Testis (tissue), 5 donors: ENCODE measurements at places on chromosomes 11 and 22. TPM values are rescaled to one million over a fixed set of nuclear protein-coding genes. Genes with fewer than 3 reads are reported as not detected.

GRCh38 chr11:5524756-5525155 is 8.3 kb upstream of the UBQLNL start:
- H3K36me3 ChIP-seq: no peaks in the 10 kb centered on the region
- no peaks in the 10 kb centered on the region for H3K27me3 ChIP-seq
- H3K4me1 ChIP-seq: no peaks in the 10 kb centered on the region
- H3K27ac ChIP-seq: no peak overlapping the region
- no peak for DNase-seq

Gene LRRC56
- total RNA-seq: 22.2 TPM

Gene TCN1
- total RNA-seq: 1.6 TPM

GRCh38 chr11:90639461-90639993 is 416.7 kb upstream of the CHORDC1 start:
- no peak for DNase-seq
- no peak overlapping the region for H3K4me3 ChIP-seq
- no peaks in the 10 kb centered on the region for H3K27me3 ChIP-seq
- no peaks in the 10 kb centered on the region for H3K36me3 ChIP-seq
- H3K27ac ChIP-seq: no peak overlapping the region

DNA sequence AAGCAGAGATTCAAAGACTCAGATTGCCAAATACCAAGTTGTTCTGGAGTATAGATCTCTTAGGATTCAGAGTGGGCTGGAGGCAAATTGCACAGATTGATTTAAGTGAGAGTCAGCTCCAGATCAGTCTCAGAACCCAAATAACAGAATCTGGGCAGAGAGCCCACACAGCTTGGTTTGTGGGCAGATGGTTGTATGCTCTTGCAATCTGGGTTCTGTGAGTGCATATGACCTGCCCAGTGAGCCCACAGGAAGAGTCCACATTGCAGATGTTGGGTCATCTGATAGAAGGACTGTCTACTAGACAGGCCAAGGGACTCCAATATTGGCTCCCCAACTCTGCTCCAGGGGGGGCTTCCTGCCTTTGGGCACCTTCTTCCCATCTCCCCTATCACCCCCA is 65.9 kb downstream of the ADAMTS15 start:
- no peaks in the 10 kb centered on the region for H3K36me3 ChIP-seq
- H3K27ac ChIP-seq: no peak overlapping the region
- H3K27me3 ChIP-seq: no peaks in the 10 kb centered on the region

DNA sequence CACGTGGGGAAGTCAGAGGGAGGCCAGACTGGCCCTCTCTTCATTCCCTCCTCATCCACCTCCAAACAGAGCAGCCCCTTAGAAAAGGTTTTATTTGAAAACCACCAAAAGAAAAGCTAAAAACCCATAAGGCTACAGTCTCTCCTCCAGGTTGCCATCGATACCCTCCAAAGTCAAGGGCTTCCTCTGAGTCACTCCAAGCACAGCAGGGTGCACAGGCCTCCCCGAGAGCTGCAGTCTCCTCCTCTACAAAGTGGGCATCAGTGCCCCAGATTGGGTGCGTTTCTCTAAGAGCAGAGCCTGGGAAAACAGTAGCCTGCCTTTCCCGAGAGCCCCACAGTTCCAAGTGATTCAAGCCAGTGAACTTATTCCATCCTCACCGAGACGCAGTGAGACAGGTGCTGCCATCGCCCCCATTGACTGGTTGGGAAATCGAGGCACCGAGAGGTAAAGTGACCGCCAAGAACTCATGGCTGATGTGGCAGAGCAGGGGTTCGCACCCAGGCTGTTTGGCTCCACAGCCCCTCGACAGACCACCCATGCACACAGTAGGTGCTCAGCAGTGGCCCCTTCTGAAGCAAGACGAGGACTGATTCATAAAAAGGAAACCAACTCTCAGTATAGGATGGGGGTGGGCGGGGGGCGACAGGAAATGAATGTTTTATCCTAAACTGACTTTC is 91.7 kb upstream of the SHISAL1 start:
- no peaks in the 10 kb centered on the region for H3K36me3 ChIP-seq
- H3K4me1 ChIP-seq: peaks cover 10% of the 10 kb centered on the region
- H3K27me3 ChIP-seq: no peaks in the 10 kb centered on the region
- H3K4me3 ChIP-seq: no peak overlapping the region
- DNase-seq: no peak

GRCh38 chr11:15569305-15570025 is 454.7 kb downstream of the INSC start:
- no peak overlapping the region for H3K27ac ChIP-seq
- no peak overlapping the region for H3K4me3 ChIP-seq
- H3K4me1 ChIP-seq: no peaks in the 10 kb centered on the region
- no peak for DNase-seq
- no peaks in the 10 kb centered on the region for H3K36me3 ChIP-seq
- H3K27me3 ChIP-seq: no peaks in the 10 kb centered on the region

DNA sequence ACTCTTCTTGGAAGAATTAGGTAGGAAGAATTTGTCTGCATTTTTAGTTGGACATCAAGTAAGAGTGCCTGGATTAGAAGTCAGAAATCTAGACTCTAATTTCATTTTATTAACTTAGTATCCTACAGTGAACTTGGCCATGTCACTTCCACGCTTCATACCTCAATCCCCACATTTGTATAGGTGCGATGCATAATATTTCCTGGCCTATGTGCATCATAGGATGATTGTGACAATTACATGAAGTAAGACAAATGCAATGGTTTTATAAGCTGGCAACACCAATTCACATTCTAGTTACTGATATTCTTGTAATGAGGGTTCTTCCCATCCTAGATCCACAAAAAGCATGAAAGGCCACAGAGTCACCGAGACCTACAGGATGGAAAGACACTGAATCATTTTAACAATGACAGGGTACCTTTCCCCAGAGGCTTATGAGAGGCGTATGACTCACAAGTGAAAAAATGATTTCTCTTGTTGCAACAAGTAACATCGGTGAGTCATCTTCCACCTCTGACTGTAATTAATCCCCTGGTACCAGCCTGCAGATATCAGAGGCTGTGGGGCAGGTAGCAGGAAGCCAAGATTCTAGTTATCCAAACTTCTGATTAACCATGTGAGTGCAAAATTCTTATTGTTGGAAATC is 56.0 kb upstream of the OR5AK2 start:
- DNase-seq: no peak
- no peak overlapping the region for H3K27ac ChIP-seq
- no peaks in the 10 kb centered on the region for H3K27me3 ChIP-seq
- no peak overlapping the region for H3K4me3 ChIP-seq

GRCh38 chr11:8232849-8233606 is 30.6 kb downstream of the LMO1 start:
- no peaks in the 10 kb centered on the region for H3K27me3 ChIP-seq
- peaks cover 2% of the 10 kb centered on the region for H3K4me1 ChIP-seq
- DNase-seq: no peak
- no peak overlapping the region for H3K4me3 ChIP-seq
